CD4-positive, alpha-beta memory T cell (primary cell): ENCODE measurements at places on chromosomes 1 and 21. TPM values are rescaled to one million over a fixed set of nuclear protein-coding genes. Genes with fewer than 3 reads are reported as not detected.
A peak's percentile ranks its signal among the peaks of the same experiment; 100 is the strongest.

- no peak overlapping the region for H3K27ac ChIP-seq
- no peaks in the 10 kb centered on the region for H3K36me3 ChIP-seq
- no peaks in the 10 kb centered on the region for H3K27me3 ChIP-seq
- no peaks in the 10 kb centered on the region for H3K4me1 ChIP-seq
Measured at GRCh38 chr21:41651406-41651805, 115.4 kb downstream of the RIPK4 start.

LRRN2 gene
- total RNA-seq, result not detected

- DNase-seq, result no peak
- H3K27ac ChIP-seq, result no peak overlapping the region
- no peak overlapping the region for H3K4me3 ChIP-seq
- no peaks in the 10 kb centered on the region for H3K27me3 ChIP-seq
Measured at GRCh38 chr1:63450416-63450815, 72.6 kb downstream of the ITGB3BP start.

DNA sequence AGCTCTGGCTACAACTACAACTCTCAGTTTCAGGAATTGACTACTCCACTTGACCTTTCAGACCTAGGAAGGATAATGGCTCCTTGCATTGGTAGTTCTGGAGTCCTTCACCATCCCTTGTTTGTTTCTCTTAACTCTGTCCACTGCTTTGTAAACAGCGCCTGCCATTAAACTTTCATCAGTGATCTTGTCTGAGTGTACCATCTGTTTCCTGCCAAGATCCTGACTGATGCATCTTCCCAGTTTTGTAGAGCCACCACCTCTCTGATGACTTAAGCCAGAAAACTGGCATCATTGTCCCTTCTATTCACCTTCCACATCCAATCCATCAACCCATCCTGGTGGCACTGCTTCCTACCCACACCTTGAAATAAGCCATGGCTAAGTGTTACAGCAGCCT lies 15.2 kb downstream of the MAP10 start:
- no peaks in the 10 kb centered on the region for H3K4me1 ChIP-seq
- no peak overlapping the region for H3K4me3 ChIP-seq
- H3K36me3 ChIP-seq, result no peaks in the 10 kb centered on the region
- H3K27me3 ChIP-seq, result no peaks in the 10 kb centered on the region

- no peak overlapping the region for H3K27ac ChIP-seq
- no peak overlapping the region for H3K4me3 ChIP-seq
- peaks cover 24% of the 10 kb centered on the region for H3K4me1 ChIP-seq
Measured at GRCh38 chr1:151147665-151148064, 1.2 kb upstream of the SEMA6C start.

DNA sequence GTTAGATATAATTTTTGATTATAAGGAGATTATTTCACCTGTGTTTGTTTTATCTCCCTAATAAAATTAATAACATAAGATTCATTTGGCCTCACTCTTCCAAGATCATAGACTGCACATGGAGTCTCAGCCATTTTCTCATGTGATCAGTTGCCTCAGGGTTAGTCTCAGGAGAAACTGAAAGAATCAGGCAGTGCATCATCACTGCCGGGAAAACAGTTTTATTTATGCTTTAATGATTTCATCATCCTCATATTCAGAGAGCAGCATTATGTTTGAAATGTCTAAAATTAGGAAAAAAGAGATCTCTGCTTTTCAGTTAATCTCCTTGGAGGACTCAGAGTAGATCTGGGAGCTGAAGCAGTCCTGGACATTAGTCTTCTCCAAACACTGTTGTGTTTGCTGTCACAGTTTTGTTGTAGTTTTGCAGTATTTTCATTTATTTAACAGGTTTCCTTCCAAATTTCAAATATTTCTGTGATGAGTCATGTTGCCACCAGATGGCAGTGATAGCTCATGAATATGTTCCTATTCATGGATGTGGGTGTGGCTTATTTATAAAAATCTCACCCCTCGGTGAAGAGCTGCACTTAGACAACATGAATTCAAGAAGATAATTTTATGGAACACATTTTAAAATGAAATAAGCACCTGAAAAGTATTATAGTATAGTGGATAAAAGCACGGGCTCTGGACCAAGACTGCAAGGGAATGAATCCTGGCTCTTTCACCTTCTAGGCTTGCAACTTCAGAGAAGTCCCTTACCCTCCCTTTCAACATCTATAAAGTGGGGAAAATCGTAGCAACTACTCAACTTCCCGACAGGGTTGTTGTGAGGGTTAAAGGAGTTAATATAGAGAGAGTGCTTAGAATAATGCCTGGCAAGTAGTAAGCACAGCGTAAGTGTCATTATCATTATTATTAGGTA lies 31.2 kb downstream of the CHD1L start:
- no peak overlapping the region for H3K27ac ChIP-seq
- no peak overlapping the region for H3K4me3 ChIP-seq
- H3K36me3 ChIP-seq, result peaks cover 36% of the 10 kb centered on the region
- H3K4me1 ChIP-seq, result no peaks in the 10 kb centered on the region
- H3K27me3 ChIP-seq, result no peaks in the 10 kb centered on the region

DNA sequence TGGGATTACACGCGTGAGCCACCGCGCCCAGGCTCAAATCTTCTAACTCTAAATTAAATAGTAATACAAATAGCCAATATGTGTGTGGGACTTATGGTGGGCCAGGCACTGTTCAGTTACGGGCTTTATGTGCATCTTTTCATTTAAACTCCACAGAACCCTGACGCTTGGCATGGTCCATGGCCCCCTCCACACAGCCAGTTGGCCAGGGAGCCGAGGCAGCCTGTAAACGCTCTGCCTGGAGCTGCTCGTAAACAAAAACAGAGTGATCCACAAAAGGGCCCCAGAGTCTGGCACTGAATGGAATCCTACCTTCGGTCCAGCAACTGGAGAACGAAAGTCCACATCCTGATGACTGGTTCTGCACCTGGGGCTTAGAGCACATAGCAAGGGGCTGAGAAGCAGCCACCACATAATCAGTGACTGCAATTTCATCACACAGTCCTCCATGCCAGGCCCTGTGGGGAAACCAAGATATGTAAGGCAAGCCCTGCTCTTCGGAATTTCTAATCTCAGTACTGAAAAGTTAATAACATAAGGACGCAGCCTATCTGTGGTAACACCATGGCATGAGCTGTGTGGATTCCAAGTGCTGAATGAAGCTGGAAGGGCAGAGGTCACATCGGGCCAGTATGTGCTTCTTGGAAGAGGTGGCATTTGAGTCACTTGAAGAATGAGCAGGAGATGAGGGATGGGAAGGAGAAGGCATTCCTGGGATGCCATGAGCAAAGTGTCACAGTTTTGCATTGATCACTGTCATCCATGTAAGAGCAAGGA lies 13.5 kb upstream of the ADAMTSL4 start:
- H3K27ac ChIP-seq, result no peak overlapping the region
- no peaks in the 10 kb centered on the region for H3K4me1 ChIP-seq
- no peak overlapping the region for H3K4me3 ChIP-seq
- DNase-seq, result no peak

CELA3A gene
- total RNA-seq, result not detected

GRCh38 chr1:9149837-9150581 lies 21.1 kb upstream of the GPR157 start:
- DNase-seq, result no peak
- no peak overlapping the region for H3K4me3 ChIP-seq
- H3K27me3 ChIP-seq, result no peaks in the 10 kb centered on the region
- no peaks in the 10 kb centered on the region for H3K4me1 ChIP-seq
- H3K27ac ChIP-seq, result no peak overlapping the region

DNA sequence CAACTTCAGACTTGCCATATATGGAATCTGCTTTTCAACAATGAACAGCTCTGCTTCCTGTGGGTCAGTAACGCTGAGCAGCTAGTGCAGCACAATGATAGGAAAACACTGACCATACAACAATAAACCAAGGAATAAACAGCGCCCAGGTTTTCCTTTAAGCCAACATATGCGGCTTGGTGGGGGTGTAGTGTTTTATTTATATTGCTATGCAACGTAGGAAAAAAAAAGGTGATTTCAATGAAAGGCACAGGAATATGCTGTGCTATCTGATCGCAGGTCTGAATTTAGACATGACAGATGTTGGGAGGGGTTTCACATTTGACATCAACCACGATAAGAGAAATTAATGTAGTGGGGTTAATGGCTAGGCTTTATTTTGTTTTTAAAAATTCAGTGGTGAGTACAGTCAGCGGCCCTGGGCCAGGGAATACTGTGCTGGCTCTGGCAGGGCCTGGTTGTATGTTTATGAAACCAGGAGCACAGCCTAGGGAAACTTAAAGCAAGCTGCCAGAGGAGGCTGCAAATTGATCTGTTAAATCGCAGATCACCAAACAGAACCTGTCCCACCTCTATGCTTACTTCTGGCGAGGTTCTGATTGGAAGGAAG lies 4.3 kb downstream of the TSPAN2 start:
- H3K27me3 ChIP-seq, result no peaks in the 10 kb centered on the region
- H3K27ac ChIP-seq, result peak overlapping the region; percentile 44
- H3K4me3 ChIP-seq, result no peak overlapping the region
- peaks cover 37% of the 10 kb centered on the region for H3K4me1 ChIP-seq

GRCh38 chr1:36835017-36835695 lies 199.2 kb downstream of the GRIK3 start:
- H3K27me3 ChIP-seq, result no peaks in the 10 kb centered on the region
- DNase-seq, result no peak
- H3K27ac ChIP-seq, result no peak overlapping the region
- no peaks in the 10 kb centered on the region for H3K4me1 ChIP-seq
- no peaks in the 10 kb centered on the region for H3K36me3 ChIP-seq
- no peak overlapping the region for H3K4me3 ChIP-seq

KIAA0040 gene
- 28.7 TPM for total RNA-seq

AMY2A gene
- total RNA-seq, result not detected

DNA sequence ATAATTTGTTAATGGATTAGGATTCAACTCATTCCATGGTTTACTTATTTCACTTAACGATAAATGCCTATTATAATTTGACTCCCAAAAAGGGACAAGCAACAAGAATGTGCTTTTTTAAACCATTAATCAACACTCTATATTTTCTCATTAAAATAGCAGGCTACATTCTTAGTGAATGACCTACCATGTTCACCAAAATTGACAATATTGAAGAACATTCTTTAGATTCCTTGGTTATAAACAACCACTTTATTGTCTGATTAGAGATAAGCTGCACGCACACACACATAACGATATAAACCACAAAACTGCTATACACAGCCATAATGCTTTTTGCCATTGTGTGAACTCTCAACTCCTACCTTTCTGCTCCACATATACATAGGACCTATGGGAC lies 75.4 kb upstream of the LRRC7 start:
- no peak overlapping the region for H3K27ac ChIP-seq
- no peak overlapping the region for H3K4me3 ChIP-seq
- H3K36me3 ChIP-seq, result no peaks in the 10 kb centered on the region
- no peak for DNase-seq

DNA sequence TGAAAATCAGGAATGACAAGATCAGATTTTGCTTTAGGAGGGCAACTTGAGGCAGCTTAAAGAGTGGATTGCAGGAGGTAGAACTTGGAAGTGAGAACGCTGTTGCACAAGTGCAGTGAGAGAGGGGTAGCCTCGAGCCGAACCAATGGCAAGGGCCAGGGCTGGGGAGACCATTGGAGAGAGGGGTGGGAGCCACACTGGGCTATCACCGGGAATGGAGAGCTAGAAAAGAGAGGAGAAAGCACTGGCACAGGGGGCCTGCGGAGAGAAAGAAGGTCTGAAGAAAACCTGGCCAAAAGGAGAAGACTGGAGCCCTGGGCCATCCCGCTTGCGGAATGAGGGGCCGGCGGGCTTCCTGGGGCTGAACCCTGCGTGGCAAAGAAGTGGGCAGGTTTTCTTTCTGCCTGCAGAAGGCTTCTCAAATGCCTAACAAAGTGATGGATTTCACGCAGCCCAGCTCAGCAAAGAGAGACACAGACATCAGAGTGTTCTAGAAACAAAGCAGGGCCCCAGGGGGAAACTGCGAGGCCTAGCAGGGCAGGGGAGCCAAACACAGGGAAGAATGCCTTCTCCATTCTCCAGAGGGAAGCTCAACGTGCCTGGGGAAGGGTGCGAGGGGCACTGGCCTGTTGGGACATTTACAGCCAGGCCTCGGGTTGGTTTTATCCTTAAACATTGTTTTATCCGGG lies 1.2 kb upstream of the SLC37A1 start:
- no peaks in the 10 kb centered on the region for H3K27me3 ChIP-seq
- peaks cover 29% of the 10 kb centered on the region for H3K4me1 ChIP-seq
- no peaks in the 10 kb centered on the region for H3K36me3 ChIP-seq
- DNase-seq, result no peak
- no peak overlapping the region for H3K4me3 ChIP-seq

DNA sequence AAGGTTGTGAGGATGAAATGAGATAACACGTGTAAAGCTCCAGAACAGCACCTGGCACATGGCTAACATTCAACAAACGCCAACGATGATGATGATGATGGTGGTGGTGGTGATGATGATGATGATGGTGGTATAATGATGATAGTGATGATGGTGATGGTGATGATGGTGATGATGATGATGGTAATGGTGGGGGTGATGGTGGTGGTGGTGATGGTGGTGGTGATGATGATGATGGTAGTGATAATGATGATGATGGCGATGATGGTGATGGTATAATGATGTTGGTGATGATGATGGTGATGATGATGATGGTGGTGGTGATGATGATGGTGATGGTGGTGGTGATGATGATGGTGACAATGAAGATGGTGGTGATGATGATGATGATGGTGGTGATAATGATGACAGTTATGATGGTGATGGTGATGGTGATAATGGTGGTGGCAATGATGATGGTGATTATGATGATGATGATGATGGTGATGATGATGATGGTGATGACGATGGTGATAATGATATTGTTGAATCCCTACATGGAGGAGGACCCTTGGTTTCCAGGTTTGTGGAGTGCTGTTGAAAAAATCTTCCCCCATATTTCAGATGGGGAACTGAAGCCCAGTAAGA lies 54.1 kb downstream of the DMRTA2 start:
- H3K27me3 ChIP-seq, result no peaks in the 10 kb centered on the region
- H3K36me3 ChIP-seq, result no peaks in the 10 kb centered on the region
- H3K27ac ChIP-seq, result no peak overlapping the region

- H3K27me3 ChIP-seq, result no peaks in the 10 kb centered on the region
- DNase-seq, result no peak
- no peaks in the 10 kb centered on the region for H3K4me1 ChIP-seq
Measured at GRCh38 chr21:29753216-29753615, 186.6 kb downstream of the GRIK1 start.

EFCAB7 gene
- total RNA-seq, result 15.1 TPM

DNA sequence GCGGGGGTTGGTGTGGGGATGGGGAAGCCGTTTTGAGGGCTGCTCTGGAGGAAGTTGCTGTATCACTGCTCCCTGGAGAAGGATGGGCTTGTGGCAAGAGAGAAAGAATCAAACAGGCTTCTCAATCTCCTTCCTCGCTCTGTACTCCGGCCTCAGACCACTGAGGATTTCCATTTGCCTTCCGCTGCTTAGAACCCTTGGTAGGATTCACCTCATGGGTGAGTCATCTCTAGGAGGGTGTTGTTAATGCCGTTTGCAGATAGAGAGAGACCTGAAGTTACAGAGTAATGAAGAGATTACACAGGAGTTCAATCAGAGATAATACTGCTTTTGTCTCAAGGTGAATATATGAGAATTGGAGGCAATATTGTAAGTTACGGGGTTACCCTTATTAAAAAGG lies 15.3 kb downstream of the SLC35F3 start:
- no peak overlapping the region for H3K4me3 ChIP-seq
- no peaks in the 10 kb centered on the region for H3K36me3 ChIP-seq
- H3K4me1 ChIP-seq, result no peaks in the 10 kb centered on the region

GRCh38 chr21:38802050-38803026 lies 3.4 kb upstream of the ETS2 start:
- H3K27me3 ChIP-seq, result no peaks in the 10 kb centered on the region
- H3K4me3 ChIP-seq, result no peak overlapping the region
- peaks cover 21% of the 10 kb centered on the region for H3K4me1 ChIP-seq
- no peak for DNase-seq

SPRR3 gene
- total RNA-seq, result not detected
